Renal cortex interstitium (tissue), 15 donors: ENCODE measurements at places on chromosomes 7 and 10.

DNA sequence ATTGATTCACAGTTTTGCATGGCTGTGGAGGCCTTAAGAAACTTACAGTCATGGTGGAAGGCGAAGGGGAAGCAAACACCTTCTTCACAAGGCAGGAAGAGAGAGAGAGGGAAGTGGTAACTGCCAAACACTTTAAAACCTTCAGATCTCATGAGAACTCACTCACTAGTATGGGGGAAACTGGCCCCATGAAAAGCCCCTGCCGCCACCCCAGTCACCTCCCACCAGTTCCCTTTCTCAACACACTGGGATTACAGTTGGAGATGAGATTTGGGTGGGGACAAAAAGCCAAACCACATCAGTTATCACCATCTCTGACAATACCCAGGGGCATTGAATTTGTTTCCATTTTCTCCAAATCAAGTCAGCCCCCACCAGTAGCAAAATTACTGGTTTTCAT is 740.4 kb downstream of the GATA3 start:
- DNase-seq = no peak

DNA sequence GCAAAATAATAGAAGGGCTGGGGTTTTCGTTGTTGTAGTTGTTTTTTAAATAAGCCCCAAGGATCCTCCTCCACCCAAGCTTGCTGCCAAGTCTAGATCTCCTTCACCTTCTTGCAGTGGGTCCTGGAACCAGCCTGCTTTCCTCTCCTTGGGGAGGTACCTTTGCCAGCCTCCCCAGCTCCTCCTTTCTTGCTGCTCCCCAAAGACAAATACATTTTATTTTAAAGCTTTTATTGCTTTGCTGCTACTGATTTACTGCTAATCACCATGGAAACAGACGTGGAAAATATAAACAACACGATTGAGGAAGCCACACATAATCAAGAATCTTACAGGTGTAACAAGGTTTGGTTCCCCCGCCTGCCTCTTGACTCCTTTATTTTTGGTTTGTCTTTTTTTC is 17.4 kb upstream of the SLF2 start:
- DNase-seq = no peak

- no peak for DNase-seq
These were observed 27.6 kb downstream of the SPAG6 start for GRCh38 chr10:22372917-22373316.

DNA sequence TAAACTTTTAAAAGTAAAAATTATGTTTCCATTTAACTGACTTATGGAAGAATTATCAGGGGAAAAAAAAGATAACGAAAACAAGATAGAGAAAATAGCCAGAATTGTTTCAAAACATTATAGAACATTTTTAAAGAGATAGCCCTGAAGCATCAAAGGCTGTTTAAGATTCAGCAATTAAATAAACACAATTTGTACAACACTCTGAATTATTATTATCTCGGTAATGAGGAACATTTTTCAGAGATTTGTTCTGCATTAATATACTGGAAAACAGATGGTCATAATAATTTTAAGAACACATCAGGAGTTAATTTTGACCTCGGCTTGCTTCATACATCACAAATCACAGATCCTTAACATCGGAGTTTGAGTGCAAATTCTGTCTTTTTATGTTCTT is 643.8 kb downstream of the SORCS1 start:
- DNase-seq = no peak

DNA sequence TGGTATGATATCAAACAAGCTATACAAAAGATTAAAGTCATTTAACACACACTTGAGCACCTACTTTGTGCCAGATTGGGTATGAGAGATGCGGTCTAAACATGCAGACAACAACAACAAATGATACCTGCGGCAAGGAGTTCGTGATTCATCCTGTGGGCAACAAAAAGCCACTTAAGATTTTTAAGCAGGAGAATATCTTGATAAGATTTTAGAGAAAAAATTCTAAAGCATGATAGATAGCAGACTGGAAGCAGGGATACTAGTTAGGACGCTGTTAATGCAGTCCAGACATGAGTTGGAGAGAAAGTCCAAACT is 1.6 kb upstream of the KBTBD2 start:
- no peak for DNase-seq

DNA sequence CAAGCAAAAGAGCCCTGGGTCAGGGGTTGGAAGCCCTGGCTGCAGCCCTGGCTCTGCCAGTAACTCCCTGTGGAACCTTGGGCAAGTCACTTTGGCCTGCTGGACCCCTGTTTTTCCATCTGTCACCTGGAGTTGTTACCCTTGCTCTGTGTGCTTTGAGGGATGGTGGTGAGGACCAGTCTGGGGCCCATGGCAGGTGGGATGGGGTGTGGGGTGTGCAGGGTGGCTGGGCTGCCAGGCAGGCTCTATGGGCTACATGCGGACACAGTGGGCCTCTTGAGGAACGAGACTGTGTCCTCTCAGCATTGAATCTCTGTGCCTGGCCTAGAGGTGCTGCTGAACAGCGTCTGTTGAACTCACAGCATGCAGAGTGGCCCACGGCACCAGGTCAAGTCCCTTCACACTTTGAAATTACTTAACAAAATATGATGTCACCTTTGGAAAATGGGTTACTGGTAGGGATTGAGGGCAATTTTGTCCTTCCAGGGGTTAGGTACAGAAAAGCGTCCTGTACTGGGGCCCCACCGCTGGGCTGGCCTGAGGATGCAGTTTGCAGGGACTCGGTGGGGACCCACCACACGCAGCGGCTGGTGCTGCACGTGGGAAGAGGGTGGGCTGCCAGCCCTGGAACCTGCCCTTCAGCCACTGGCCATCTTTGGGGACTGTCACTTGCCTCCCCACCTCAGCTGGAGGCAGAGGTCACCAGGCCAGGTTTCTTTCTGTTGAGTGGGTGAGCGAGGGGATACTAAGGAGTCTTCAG is 45.3 kb downstream of the PRF1 start:
- no peak for DNase-seq
